Activated CD4-positive, alpha-beta T cell treated with anti-CD3 and anti-CD28 coated beads, Interleukin-2, amount 10 ng/mL, durations not matched to agents 7 days and 5 days (primary cell): ENCODE measurements at places on chromosomes 5 and 9. TPM values are rescaled to one million over a fixed set of nuclear protein-coding genes. Genes with fewer than 3 reads are reported as not detected.

Gene PTGS1
- not detected for total RNA-seq

GRCh38 chr5:108101130-108101529 is 280.8 kb downstream of the FBXL17 start:
- no peak for DNase-seq

Gene BAAT
- not detected for total RNA-seq

Gene ADAMTS12
- total RNA-seq: not detected

Gene BRIX1
- 33.3 TPM for total RNA-seq

- no peak for DNase-seq
These were observed 6.4 kb downstream of the TSPAN17 start for GRCh38 chr5:176653401-176654385.

- DNase-seq: no peak
These were observed 14.3 kb downstream of the DAP start for GRCh38 chr5:10746711-10747110.

Gene LCP2
- total RNA-seq: 309 TPM

GRCh38 chr9:130893341-130894101 is 3.1 kb downstream of the QRFP start:
- DNase-seq: no peak

- DNase-seq: no peak
These were observed 108.4 kb downstream of the MSX2 start for GRCh38 chr5:174832811-174833210.

DNA sequence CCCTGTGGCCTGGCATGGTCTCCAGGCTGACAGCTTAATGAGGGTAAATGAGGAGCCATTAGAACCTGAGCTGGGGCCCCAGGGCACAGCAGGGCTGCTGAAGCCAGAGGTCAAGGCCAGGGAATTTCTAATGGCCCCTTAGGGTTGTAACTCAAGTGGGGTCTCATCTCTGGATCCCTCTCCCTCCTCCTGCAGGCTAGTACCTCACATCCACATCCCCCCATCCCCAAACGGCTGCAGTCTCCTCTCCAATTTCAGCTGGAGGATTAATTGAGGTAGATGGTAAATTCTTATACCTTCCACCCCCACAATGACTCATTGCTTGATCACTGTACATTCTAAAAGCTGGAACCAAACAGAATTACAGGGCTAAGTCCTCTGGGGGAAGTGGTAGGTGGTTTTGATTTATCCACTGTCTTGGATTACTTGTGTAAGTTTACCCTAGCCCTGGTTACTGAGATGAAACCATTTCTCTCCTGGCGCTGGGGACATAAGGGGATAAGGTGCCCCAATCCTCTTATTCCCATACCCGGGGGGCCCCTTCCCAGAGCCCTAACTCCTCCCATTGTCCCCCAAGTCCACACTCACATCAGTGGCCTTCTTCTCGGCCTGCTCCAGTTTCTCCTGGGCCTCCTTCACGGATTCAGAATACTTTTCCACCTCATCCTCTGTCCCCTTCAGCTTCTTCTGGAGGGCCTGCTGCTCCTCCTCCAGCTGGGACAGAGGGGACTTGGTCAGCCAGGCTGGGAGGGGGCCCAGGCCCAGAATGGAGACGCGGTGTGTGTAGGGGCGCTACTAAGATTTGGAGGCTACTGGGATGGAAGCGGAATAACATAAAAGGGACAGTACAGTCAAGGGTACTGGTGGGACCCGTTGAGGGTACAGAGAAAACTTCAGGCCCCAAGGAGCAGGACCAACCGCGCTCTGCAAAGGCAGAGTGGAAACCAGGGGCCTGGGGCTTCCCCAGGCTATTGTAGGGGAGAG is 875 bp downstream of the TPM2 start:
- DNase-seq: no peak

DNA sequence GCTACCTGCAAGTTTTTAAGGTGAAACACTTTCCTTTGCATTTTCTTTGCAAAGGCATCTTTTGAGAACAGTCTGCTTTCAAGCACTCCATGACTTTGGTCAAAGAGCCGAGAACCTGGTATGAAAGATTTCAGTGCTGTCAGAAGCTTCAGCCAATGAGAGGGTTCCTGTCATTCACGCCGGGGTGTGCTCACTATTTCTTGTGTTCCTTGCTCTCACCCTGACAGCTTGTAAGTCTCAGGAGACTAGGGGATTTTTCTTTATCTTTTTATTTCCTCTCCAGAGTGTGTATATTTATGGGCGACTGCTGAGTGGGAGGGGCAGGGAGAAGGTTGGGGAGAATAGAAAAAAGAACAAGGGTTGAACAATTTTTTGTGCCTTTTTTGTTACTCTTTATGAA is 334.0 kb downstream of the PSAT1 start:
- DNase-seq: no peak

Gene CTXN3
- total RNA-seq: not detected

Gene IFNA1
- not detected for total RNA-seq

- peak; percentile 22 for DNase-seq
These were observed 10.8 kb downstream of the SH3PXD2B start for GRCh38 chr5:172443441-172444109.

GRCh38 chr5:106185661-106186081 is 1485.1 kb downstream of the EFNA5 start:
- no peak for DNase-seq

DNA sequence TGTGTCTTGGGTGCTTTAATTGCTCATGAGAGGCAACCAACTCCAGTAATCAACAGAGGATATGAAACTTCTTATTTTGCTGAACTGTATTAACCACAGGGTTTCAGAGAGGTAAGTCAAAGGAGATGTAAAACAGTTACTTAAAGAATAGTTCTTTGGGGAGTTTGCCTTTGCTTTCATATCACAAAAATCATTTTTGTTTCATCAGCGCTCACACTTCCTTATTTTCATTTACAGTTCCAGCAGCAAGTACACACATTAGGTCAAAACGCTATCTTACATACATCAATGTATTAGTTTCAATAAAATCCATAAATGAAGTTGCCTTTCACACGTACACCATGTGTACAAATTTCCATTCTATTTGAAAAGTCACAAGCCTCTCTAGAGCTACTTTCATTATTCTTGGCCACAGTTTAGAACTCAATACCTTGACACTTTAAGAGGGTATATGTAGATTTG is 50.1 kb downstream of the ST8SIA4 start:
- no peak for DNase-seq

GRCh38 chr5:16140417-16140816 is 39.2 kb downstream of the MARCHF11 start:
- no peak for DNase-seq

GRCh38 chr9:128484686-128485413 is 19.7 kb upstream of the GLE1 start:
- no peak for DNase-seq
